ENCODE measurements at places on chromosomes 1 and 21.

- DNase-seq = no peak
These were observed 107.4 kb upstream of the KIAA1614 start for GRCh38 chr1:180805316-180805715.

DNA sequence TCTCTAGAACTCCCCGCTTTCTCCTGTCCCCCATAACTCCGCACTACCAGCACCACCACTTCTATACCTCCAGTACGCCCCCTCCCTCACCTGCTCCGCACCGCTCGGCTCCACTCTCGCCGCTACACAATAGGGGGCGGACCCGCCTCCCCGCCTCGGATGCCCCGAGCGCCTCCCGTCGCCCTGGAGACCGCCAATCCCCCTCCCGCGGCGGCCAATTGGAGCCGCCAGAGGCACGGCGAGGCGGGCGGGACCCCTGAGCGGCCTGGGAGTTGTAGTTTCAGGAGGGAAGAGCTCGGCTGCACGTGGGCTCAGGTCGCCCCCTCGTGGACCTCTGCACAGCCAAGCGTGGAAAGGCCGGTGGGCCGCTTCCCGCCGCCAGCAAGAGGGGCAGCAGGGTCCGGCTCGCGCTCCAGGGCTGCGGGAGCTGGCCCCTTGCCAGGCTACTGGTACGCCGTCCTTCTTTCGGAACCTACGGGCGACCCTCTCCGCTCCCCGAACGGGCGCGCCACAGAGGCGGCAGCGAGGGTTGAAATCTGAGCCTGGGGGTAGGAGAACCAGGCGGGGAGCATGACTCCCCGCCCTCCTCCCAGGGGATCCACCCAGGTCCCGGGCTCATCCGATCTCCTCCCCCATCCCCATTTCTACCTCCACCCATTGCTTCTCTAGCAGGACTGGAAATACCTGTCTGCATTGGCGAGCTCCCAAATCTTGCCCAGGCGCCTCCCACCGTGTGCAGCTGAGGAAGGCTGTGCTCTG, at the start of gene IGSF9:
Gene IGSF9 (minus strand): TSS at position 131 of the 759 bp plus-strand sequence. CDS start 2,159 bp downstream, outside the sequence.
- DNase-seq = no peak

GRCh38 chr1:40318970-40319621, 2.0 kb upstream of the COL9A2 start:
- no peak for DNase-seq

DNA sequence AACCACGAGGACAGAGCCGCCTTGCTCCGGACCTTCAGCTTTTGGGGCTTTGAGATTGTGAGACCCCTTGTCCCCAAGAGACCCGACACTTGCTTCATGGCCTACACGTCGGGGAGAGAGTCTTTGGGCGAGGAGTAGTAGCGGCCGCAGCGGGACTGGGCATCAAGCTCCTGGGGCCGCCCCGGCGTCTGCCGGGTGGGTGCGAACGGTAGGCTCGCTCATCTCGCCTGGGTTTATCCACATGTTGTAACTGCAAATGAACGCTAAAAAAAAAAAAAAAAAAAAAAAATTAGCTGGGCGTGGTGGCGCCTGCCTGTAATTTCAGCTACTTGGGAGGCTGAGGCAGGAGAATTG, 27.9 kb upstream of the RLF start:
- DNase-seq = no peak

- DNase-seq = no peak
These were observed 398.3 kb downstream of the DUSP10 start for GRCh38 chr1:221343607-221344006.

DNA sequence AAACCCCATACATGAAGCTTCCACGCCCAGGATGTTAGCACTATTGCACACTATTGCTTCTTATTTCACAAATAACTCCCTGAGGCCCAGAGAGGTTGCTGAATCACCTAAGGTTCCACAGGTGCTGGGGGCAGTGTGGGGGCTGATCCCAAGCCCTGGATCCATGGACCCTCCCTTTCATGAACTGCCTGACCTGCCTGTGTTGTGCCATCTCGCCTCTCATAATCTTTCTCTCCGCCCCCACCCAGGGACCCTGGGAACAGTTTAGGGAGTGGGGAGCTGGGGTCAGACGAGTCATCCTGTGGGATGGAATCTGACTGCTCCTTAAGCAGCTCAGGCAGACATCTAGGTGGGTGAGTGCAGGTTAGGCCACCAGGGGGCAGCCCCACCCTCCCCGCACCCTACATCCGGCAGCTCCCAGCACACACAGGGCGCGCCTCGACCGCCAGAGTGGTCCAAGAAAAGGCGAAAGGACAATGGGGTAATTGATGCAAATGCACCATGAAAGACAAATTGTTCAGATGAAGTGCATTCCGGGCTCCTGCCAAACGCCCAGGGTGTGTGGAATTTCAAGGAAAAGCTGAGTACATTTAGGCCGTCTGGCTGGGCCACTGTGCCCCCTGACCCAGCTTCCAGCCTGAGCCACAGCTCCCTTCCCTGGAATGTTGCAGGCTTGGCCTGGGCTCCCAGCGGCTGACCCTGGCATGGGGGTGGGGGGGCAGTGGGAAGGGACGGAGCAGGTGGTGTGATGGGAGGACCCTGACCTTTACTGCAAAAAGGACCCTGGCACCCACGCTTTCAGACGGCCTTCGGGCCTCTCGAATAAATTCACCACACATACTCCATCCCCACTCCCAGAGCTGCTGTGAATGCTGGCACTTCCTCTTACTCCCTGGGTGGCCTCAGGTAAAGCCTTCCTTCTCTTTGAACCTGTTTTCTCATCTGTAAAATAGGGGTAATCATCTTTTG, 20.8 kb downstream of the PHLDA3 start:
- peak; percentile 23 for DNase-seq

GRCh38 chr1:88291611-88292354, 392.3 kb upstream of the PKN2 start:
- no peak for DNase-seq

DNA sequence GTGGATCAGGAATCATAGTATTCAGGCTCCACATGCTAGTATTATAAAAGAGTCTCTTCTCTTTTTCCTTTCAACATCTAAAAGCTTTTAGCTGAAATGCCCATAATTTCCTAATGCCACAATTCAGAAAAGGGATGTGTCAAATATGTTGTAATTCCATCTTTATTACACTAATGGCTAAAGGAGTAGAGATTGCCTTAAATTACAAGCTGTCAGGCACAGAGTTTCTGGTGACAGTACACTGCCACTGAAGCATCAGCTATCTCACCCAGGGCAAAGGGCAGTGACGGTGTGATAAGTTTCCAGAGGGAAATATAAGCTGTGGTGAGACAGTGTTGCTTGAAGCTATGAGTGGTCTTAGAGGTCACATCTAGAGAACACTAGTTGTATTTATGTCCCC, 581.1 kb downstream of the KCNT2 start:
- no peak for DNase-seq

DNA sequence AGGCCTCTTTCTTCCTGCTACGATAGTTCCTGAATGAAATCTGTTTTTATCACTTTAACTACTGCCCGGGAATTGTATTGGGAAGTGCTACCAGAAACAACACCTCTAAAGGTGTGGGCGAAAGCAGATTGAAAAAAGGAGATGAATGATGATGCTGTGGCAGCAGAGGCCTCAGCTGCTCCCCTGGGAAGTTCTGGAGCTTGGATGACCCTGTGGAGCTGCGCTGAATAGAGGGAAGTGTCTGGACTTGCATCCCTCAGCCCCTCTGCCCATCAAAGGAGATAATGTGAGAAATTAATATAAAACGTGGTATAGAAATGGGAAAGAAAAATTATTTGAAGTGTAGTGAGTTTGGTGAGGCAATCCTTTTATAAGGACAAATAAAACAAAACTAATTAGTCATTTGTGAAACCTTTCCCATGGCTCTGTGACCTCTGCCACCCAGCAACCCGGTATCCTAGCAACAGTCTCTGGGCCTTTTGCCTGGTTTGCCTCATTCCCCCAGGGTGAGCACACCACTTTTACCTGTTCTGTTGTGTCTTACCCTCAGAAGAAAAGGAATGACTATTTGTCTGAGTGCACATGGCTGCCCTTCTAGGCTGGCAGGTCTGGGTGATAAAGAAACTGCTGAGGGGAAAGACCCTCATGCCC, 21.3 kb downstream of the OVAAL start:
- no peak for DNase-seq

All from stimulated activated effector memory CD8-positive, alpha-beta T cell treated with anti-CD3 and anti-CD28 coated beads, Interleukin-12 subunit alpha, Interleukin-12 subunit beta, amount 100 ng/mL, for 72 hours (primary cell).